Left kidney (tissue), 8 donors: ENCODE measurements at places on chromosomes 5 and 9.
A peak's percentile ranks its signal among the peaks of the same experiment; 100 is the strongest.

GRCh38 chr5:128757196-128757959 is 207.9 kb upstream of the SLC27A6 start:
- no peak for DNase-seq

- no peak for DNase-seq
Measured at GRCh38 chr9:97851446-97851883, 1.6 kb upstream of the FOXE1 start.

DNA sequence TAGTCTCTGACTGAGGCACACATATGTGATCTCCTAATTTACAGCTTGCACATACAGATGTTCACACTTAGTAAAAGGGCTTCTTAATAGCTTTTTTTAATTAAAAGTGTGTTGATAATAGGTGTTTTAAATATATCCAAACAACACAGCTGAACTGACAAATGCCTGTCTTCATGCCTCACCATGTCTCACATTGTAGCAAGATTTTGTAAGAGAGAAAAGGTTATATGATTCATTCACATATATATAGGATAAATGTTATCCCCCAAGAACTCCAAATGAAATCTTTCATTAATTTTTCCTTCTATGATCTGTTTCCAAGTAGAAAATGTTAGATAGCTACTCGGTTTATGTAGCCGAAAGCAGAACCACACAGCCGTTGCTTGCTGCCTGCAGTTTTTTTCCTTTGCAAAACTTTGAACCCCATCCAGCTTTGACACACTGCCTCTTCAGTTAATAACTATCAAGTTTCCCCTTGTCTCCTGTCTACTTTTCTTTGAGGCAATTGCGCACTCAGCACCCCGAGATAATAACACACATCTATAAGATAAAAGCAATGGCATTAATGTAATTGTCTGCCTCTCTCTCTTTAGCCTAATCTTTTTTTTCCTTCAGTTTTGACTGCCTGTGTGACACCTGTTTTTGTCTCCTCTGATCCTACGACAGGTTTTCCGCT is 299.2 kb downstream of the BNC2 start:
- DNase-seq, result no peak

- no peak for DNase-seq
Measured at GRCh38 chr9:78821126-78821822, 524.3 kb downstream of the PSAT1 start.

- no peak for DNase-seq
Measured at GRCh38 chr9:20805766-20806165, 121.7 kb downstream of the FOCAD start.

GRCh38 chr9:135575995-135576631 is 14.6 kb downstream of the PAEP start:
- DNase-seq, result no peak

GRCh38 chr9:77575785-77576184 is 72.3 kb downstream of the GNA14 start:
- no peak for DNase-seq

DNA sequence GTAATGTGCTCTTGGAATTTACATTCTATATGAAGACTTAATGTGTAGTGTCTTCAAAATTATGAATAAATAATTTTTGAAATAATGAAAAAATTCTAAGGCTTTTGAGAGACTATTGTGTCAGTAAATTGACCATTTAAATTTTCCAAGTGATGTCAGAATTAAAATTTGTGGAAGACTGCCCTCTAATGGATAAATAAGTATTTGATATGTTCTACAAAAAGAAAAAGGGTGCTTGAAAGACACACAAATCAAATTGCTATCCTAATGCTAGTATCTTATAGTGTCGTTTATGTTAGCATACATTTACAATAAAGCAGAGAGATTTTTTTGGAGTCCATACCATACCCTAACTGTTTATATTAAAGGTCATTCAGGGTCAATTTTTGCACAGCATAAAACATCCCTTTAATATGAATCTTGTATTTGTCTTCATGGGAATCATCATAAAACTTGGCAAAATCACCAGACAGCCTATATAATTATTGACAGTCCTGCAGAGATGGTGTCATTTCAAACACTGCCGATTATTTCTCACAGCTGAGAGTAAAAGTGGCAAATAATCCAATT is 120.8 kb upstream of the SLC27A6 start:
- DNase-seq, result peak; percentile 30

DNA sequence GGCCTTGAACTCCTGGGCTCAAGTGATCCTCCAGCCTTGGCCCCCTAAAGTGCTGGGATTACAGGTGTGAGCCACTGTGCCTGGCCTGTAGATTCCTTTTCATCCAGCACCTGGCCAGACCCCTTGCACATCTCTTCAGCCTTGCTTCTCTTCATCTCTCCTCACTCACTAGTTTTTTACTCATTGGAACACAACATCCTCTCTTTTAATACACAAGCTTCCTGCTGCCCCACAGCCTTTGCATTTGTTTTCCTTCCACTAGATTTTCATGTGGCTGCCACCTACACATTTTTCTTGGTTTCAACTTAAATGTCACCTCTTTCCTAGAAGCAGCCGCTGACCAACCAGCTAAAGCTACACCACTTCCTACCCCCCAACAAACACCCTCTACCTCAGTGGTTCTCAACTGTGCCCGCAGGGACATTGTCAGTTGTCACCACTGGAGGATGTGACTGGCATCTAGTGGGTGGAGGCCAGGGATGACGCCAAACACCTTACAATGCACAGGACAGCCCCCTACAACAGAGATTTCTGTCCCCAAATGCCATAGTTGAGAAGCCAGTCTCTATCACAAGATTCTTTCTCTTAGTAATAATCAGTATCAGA is 33.7 kb downstream of the HAVCR1 start:
- DNase-seq, result no peak

DNA sequence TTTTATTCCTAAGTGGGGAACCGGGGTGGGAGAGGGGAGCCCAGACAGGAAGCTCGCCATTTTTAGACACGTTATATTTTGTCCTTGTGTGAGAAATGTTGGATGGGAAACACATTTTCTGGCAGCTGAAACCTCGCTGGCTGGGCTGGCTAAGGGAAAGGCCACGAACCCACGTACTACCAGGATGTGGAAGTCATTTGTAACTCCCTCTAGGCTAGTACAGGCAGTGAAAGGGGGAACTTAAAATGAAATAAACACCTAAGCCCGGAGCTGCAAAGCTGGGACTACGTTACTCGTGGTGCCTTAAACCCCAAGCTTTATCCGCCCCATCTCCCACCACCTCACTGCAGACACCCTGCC is 42.5 kb downstream of the TMEM174 start:
- no peak for DNase-seq

DNA sequence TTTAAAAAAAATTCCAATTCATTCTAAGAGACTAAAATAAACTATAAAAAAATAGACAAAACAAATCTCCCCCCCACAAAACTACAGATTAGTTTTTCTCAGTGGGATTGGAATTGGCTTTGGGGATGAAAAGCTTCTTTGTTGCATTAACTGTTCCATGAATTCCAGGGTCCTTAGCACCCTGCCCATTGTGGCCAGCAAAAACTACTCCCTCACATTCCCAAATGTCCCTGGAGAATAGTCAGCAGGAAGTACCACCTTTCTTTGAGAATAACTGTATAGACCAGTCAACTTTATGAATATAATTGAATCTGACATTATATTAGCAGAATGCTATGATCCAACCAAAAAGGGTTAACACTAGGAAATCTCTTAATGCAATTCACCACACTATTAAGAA is 147.9 kb downstream of the LPAR1 start:
- no peak for DNase-seq

GRCh38 chr5:143781993-143782520 is 29.9 kb upstream of the HMHB1 start:
- DNase-seq, result no peak

DNA sequence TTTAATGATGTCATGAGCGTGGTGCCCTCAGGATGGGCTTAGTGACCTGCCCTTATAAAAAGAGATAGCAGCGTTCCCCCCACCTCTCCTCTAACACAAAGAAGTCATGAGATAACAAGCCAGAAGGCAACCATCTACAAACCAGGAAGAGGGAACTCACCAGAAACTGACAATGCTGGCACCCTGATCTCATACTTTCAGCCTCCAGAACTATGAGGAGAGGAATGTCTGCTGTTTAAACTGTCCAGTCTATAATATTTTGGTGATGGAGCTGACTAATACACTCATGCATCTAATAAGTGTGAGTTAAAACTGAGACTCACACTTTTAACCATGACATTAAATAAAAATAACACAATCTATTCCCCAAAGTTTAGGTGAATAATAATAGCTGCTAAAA is 156.1 kb upstream of the SPEF2 start:
- no peak for DNase-seq

DNA sequence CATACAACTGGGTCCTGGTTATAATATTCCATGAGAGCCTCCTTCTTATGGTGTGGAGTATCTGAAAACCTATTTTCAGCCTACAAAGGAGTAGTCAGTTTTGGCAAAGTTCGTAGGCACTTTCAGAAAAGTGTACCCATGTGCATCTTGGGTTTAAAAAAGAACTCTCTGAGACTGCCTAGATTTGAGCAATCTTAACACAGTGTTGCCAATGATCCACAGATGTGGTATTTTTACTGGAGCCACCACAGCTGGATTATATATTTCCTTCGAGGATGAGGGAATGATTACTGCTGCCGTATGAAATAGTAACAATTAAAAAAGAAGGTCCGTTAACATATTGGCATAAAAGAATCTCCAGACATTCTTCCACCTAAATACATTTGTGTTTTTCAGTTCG is 1.1 kb downstream of the PALM2AKAP2 start:
- no peak for DNase-seq

DNA sequence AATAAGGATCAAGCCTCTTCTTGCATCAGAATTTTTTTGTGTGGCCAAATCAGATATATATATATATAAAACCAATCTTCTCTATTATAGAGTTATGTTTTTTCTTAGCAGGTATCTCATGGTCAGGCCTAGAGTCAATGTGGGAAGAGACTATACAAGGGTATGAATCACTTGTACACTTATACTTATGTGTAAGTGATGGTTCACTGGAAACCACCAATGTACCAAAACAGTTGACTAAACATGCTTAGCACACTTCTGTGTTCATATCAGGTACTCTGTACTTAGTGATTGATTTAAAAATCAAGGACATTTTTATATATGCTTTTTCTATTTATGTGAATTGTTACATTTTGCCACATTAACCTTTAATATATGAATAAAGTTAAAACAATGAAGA is 92.6 kb downstream of the CWC27 start:
- DNase-seq, result no peak

- DNase-seq, result no peak
Measured at GRCh38 chr5:4243479-4244264, 648.0 kb downstream of the IRX1 start.

GRCh38 chr5:127562252-127562651 is 44.8 kb downstream of the PRRC1 start:
- DNase-seq, result no peak

DNA sequence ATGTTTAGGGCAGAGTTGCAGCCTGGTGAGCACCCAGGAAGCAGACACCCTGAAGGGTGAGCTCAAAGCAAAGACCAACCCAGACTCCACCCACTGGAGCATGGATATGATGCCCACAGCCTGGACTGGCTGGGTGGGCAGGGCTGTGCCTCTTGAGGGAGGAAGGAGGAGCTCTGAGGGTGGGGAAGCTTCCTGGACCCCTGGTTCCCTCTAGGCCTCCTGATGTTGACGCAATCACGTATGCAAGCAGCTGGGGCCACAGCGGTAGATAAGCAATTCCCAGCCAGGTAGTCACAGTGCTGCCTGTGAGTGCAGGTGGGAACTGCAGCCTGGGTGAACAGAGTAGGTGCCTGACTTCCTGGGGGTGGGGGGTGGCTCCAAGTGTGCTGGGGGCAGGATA is 271.5 kb downstream of the CDK5RAP2 start:
- DNase-seq, result no peak

DNA sequence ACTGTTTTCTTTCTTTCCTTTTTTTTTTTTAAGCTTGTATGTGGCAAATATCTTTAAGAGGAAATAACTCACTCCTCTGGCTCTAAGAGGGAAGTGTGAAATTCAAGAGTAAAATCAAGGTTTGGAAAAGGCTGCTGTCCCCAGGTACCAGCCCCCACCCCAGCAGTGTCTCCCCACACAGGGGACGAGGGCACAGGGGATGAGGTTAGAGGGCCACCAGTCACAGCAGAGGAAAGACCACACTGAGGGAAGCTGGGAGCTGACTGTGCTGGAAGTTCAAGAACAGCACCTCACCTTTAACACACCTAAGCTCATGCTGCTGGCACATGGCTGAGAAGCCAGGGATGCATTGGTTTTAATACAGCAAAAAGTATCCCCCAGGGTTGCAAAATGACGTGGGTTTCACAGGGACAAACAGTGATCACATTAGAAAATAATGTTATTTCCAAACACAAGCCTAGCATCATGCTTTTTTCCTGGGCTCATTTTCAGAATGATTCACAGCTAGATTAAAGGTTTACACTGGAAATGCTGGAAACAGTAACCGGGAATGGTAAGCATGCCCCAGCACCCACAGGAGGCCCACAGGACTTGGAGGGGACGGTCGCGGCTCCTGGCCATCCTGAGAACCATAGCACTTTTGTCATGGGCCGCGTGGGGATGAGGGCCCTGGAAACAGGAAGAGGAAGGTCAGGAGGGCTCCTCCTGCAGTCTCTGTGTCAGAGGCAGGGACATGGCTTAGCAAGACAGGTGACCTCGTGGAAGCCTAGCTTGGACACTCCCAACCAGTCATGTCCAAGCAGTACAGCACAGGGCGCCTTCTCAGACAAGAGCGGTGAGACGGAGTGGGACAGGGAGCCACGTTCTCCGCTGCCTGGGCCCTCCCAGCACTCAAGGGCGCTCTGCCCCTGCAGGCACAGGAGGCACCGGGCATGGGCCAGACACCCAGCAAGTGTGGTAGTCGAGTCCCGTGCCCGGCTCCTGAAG is 6.9 kb downstream of the LPCAT1 start:
- DNase-seq, result no peak

DNA sequence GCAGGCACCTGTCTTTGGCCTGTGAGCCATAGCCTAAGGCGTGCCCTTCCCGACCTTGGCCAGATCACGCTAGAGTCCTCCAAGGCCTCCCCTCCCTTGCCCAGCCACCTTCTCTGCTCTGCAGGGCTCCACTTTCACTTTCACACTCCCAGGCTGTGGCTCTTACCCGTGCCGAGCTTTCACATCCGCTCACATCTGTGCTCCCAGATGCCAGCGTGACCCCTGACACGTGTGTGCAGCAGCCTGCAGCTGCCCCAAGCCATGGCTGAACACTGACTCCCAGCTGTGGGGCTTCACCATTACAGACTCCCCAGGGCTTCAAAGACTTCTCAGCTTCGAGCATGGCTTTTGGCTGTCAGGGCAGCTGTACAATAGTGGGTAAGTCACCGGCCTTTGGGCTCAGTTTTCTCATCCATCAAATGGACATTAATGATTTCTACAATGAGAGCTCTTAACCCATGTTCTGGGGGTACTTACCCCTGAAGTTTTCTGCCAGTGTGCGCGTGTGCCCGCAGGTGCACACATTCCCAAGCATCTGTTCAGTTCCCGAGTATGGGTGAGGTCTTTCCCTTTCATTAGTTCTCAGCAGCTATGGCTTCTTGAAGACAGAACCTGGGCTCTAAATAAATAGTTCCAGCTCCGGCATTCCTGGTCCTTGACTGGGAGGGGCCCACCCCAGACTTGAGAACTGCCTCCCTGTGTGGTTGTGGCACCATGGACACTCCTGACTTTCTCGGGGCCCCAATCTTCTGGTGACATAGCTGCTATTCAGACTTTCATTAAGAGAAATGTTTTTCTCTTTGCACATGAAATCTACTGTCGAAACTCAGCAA is 118.6 kb downstream of the RGS3 start:
- no peak for DNase-seq
